ENCODE measurements at places on chromosomes 1 and 21.
A peak's percentile ranks its signal among the peaks of the same experiment; 100 is the strongest.

GRCh38 chr1:77118712-77119111 is 100.5 kb downstream of the PIGK start:
- DNase-seq, result no peak

DNA sequence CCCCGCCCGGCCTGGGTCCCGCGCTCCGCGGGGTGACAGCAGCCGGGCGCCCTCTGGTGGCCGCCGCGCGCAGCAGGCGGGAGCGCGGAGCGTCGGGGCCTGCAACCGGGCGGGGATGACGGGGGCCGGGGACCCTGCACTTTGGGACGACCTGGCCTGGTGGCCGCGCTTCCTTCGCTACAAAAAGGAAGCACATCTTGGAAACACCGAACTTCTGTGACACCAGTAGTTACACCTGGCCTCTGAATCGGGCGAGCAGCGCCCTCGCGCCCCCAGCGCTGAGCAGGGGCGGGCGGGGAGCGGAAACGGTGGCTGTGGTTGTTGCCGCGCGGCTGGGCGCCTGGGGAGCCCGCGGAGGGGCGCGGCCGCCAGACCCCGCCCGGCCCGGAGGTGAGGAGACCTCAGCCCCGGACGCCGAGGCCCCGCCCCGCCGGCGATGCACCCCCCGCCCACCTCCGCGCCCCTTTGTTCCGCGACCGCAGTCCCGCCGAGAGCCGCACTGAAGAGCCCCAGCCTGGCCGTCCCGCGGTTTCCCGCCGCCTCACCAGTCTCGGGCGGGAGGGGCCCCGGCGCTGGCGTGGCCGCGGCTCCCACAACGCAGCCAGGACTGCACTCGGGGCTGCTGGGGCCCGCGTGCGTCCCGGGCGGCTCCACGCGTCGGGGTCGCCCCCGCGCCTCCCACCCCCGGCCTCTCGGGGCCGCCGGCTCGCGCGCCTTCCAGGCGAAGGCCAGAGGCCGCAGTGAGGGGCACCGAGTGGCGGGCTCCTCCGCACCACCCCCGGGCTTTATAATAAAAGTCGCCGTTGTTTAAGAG is 59.3 kb downstream of the H3-3A start:
- DNase-seq, result peak; percentile 18

DNA sequence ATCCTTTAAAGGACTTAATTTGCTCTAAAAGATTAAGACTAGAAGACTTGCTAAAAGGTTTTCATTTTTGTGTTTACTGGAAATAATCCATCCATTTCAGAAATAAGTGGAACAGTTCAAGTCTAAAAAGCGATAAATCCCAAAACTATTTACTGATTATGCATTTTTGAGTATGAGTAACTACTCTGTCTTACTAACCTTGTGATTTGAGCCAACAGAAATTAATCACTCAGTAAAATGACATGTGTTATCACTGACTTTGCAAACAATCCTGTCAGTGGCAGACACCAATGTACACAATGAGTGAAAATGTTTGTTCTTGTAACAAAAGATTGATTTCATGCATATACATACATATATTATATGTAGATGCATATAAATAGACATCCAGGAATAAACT is 218.0 kb downstream of the DENND1B start:
- no peak for DNase-seq

GRCh38 chr21:34205811-34206571 is 132.6 kb downstream of the MRPS6 start:
- DNase-seq, result no peak

GRCh38 chr1:198628067-198628455 is 10.8 kb upstream of the PTPRC start:
- no peak for DNase-seq

- no peak for DNase-seq
These were observed 125.1 kb downstream of the ETS2 start for GRCh38 chr21:38930853-38931252.

DNA sequence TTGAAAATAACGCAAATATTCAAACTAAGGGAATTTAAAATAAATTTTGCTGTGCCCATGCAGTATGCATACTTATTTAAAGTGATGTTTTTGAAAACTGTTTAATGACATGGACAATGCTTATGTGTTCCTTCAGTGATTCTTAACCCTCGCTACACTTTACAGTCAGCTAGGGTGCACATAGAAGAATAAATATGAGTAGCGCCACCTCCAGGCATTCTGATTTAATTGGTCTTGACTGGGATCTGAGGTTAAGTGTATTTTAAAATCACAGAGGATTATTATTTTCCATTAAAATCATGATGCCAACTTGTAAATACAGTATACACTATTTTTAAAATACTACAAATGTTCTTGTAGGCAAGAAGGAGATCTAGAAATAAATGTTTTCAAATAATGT is 373.5 kb upstream of the ADGRL4 start:
- DNase-seq, result no peak

DNA sequence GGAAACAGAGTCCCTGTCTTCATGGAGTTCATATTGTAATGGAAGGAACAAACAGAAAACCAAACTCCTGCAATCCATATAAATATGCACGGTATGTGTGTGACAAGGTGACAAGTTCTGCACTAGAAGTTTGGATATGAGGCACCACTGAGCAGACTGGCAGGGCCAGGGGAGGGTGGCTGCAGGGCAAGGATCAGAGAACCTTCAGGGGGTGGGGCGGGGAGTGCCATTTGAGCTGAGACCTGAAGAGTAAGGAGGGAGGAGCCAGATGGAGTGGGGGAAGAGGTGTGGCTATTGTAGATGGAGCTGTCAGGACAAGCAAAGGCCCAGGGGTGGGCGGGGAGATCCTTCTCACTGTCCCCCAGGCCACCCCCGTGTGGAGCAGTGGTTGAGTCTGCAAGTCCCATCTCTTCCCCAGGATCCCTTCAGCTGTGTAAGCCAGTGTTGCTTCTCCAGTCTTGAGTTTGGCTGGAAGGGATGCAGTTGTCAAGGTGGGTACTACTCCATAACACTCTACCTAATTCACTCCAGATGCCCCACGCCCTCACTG is 76.4 kb downstream of the ATP5PO start:
- DNase-seq, result no peak

DNA sequence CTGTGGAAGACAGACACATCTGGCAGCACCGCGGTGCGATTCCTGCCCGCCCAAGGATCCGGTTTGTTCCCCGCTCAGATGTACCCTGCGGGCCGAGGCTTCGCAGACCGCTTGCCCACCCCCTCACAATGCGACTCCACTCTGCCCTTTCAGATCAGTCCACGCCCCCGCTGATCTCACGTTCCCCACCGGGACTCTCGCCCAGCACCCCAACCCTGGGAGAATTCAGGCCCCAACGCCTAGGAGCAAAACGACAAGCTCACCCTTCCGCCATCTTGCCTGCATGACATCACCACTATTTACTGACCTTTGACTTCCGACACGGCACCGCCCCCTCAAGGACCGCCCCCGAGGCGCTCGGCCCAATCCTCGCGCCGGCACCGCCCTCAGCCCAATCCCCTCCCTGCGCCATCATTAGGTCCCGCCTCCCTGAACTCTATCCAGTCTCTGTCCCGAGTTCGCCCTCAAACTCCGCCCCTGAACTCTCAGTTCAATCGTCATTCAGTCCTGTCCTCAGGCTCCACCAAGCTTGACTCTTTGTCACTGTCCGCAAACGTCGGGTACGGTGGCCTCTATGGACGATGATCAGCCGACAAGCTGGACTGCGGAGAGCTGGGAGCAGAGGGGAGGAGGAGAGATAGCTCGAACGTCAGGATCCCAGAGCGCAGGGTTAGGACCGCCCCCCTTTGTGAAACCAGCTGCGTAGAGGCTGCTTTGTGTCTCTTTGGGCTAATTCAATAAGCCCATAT is at the start of gene BSDC1:
BSDC1 (minus strand) TSS at position 301 of the 749 bp plus-strand sequence; CDS start at position 274, 27 bp downstream.
- peak; percentile 95 for DNase-seq

GRCh38 chr1:93578433-93578830 is 103.2 kb downstream of the BCAR3 start:
- no peak for DNase-seq

DNA sequence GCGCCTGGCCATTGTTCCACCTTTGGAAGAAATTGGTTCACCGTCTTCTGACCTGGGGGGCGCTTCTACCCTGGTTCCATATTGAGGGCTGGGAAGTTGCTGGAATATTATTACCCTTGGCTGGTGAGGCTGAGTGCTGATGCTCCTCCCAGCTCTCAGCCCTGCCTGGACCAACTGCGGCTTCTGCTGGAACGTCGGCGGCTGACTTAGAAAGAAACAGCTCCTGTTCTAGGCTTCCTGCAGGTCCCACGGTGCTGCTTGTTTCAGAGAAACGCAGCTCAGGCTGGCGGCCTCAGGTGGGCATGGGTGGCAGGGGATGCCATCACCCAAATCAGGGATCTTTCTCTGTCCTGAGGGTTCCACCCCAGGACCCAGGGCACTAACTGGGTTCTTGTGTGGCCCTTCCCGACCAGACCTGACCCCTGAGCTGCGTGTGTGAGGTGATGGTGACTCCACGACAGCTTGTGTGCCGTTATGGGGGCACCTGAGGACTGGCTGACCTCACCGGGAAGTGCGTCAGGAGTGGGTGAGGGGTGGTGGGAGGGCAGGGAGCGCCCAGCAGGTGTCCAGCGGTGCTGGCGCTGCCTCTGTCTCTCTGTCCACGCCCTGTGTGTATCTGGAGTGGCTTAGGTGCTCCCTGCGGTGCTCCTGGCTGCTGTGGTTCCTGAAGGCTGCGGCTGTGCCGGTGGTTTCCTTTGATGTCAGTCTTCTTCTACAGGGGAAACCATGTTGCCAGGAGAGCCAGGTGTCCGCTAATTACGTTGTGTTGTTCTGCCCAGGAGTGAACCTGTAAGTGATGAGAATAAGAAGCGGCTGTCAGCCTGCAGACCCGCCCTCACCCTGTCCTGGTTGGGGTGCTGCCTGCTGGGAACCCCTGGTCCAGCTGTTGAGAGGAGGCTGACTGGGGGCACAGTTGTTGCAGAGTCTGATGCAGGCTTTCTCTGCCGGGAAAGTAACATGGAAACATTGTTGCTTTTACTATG is 8.9 kb downstream of the SKI start:
- no peak for DNase-seq

- no peak for DNase-seq
These were observed 98.9 kb upstream of the IRF2BP2 start for GRCh38 chr1:234708700-234709395.

DNA sequence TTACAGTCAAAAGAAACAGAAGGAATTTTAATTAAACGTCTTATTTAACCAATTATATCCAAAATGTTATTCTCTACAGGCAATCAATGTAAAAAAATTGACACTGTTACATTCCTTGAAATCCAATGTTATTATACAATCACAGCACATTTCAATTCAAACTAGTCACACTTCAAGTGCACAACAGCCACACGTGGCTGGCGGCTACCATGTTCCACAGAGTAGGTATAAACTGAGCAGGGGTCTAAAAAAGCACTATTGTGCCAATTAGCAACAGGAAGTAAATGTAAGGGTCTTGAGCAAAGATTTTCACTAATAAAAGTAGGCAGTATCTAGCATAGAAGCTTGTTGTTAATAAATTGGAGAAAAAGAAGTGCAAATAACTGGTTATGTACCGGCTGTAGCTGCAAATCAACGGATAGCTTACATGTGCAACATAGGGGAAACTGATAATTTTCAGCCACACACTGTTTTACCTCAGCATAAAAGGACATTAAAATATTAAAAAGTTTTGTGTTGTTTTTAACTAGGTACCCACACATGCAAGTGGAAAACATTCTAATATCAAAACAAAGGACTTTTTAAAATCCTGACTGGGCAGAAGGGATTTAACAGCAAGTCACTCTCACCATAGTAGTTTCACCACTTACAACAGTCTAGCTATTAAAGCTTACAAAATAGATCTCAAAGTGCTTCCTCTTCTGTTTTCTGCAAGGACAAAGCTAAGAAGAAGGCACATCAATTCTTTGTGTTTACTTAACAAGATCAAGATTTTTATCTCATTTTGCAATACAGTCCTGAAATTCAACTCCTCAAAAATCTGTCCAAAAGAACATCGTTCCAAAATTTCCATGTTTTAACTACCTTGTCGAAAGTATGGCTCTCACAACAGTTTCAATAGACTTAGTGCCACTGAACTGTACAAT is 2.5 kb downstream of the CSDE1 start:
- DNase-seq, result no peak

DNA sequence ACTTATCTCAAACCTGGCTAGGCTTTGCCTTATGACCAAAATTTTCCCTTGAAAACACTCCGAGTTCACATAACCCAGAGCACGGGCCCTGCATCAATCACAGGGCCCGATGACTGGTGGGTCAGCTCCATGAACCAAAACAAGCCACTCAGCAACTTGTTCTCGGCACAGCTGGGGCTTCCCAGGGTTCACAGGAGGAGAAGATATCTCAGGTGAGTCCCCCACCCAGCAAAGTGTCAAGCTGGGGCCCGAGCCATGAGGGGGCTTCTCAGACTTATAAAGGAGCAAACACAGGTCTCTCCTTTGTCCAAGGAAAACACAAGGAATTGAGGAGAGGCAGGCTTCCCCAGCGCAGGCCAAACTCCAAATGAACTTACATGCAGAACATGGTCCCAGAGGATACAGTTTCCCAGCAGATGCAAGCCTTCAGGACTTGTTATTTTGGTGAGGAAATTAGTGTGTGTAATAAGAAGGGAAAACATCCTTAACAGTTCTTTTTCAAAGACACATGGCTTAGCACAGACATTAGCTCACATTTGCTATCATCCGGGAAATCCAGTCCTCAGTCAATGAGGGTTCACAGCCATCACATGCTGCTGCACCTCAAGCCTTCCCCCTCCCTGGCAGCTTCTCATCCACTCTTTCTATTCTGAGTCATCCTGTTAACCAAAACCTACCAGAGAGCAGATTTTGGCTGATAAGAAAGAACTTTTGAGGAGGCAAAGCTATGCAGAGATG is 98.1 kb upstream of the NFIA start:
- no peak for DNase-seq

DNA sequence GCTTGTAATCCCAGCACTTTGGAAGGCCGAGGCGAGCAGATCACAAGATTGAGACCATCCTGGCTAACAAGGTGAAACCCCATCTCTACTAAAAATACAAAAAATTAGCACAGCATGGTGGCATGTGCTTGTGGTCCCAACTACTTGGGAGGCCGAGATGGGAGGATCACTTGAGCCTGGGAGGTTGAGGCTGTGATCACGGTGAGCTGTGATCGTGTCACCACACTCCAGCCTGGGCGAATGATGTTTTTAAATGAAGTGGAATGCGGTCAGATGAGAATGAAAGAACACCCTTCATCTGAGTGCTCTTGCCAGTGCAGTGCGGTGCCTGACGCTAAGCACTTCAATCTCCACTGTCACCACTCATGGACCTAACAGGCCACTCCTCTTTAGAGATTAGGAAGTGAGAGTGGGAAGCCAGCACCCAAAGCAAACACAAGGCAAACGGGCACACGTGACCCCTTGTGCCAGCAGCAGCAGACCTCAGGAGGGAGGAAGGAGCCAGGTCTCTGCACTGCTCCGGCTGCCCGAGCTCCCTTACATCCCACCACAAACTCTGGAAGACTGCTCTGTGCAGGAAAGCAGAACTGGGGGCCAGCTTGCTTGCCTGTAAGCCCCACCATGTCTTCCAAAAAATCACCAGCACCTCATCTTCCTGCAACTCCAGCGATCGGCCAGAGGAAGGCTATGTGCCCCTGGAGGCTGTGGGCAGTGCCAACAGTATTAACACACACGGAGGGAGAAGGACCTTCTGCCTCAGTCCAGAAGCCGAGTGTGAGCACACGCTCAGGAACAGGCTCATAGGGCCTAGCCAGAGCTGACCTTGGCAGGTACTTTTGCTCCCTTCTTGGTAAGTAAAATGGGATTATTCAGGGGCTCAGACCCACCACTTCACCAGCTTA is 9.7 kb downstream of the CTNNBIP1 start:
- no peak for DNase-seq

Data from activated CD8-positive, alpha-beta memory T cell treated with anti-CD3 and anti-CD28 coated beads for 1 hour (primary cell).